ENCODE measurements at places on chromosomes 5 and 9. TPM values are rescaled to one million over a fixed set of nuclear protein-coding genes. Genes with fewer than 3 reads are reported as not detected.

DNA sequence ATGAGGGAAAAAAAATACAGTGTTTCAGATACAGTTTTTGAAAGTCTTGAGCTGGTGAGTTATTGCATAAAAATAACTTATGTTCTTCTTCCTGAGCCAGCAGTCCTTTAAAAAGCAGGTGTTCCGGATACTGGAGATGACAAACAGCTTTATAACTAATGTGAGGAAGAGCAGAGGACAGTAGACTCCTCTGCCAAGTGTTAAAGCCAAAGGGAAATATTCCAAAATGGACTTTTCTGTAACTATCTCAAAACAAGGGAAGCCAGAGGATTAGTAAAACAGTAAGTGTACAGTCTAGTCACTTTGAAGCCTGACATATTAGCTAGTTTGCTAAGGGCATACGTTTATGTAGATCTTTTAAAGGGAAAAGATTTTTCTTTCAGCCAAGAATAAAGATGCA, 11.0 kb upstream of the SNCAIP start:
- DNase-seq, result no peak

DNA sequence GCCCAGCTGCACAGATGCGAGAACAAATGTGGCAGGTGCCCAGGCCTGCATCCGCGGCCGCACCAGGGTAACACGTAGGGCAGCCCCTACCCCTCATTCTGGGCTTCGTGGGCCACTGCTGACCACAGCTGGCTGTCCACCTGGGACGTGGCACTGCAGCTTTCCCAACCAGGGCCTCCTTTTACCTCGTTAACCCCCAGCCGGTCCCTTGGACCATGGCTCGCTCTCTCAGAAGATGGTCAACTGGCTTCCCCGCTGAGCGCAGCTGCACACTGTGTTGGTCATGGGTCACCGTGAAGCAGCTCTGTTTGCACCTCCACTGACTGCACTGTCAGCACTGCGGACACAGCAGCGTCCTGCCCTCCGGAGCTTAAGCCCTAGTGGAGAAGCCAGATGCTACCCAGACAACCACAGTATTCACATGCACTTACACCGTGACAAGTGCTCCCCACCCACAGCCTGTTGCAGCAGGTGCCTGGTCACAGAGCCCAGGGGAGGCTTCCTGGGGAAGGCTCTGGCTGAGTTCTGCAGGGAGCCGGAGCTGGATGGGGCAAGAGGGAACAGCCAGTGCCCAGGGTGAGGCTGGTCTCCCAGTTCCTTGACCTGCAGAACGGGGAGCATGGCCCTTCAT, 10.5 kb upstream of the PLEKHG4B start:
- no peak for DNase-seq

DNA sequence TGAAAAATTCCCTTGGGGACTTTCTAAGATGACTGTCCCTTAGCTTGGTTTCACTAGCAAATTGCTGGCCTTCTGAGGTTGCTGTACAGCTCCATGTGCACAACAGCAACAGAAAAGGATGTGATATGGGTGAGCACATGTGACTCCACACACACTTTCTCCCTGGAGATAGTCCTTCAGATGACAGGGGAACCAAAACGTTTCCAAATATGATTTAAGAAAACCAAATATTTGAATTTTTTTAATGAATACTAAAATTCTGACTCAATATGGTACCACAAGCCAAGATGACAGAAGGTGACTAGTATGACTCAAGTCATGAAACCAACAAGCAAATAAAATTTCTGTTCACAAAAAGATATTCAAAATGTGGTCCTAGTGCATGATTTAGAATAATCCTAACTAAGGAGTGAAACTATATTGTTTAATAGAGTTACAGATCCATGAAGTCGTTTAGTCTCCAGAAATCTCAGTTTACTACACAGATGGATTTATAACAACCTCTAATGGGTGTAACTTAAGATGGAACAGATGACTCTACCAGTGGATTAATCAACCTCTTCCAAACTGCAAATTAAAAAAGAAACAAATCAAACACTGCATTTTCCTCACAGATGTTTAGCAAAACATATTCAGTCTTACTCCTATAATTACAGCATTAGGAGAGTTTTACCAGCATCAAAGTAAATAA, 144.8 kb upstream of the PIK3R1 start:
- DNase-seq, result no peak

GRCh38 chr9:25677301-25678146, 720 bp downstream of the TUSC1 start:
- peak; percentile 97 for DNase-seq

GRCh38 chr5:60945813-60946187, 795 bp downstream of the NDUFAF2 start:
- no peak for DNase-seq

DNA sequence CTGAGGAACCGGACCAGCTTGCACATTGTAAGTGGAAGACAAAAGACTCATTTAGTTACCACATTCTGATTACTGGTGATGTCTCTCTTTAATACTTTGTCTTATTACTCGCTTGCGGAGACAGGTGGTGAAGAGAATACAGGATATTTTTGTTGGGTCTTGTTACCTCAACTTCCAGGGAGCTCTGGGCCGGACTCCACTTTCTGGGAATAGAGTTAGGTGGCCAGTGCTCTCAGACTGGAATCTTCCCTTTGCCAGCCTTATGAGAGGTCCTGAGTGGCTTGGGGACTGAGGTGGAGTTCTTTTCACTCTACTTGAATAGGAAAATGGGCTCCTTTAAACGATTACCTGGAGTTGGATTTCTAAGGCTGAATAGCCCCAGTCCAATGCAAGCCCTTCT, 33.3 kb upstream of the SPRY4 start:
- DNase-seq, result no peak

GRCh38 chr5:119389288-119390030, 33.6 kb downstream of the TNFAIP8 start:
- no peak for DNase-seq

DNA sequence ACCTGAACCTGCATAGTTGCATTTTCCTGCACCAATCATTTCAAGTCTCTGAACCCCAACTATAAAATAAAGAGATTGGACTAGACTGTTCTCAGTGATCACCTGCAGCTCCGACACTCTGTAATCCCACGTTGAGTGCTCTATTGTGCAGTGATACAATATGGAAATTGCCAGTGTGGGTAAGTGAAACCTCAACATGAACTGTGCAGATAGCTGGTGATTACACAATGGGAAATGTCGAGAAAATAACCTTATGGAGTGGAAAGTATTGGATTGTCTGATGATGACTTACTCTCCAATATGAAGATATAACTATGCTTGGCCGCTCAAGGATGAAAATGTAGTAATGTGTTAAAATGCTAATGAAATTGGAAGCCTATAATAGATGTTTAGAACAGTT, 293.1 kb upstream of the BRINP1 start:
- no peak for DNase-seq

Gene CER1
- not detected for total RNA-seq

Gene LSM11
- 2.1 TPM for total RNA-seq

Gene FOXD4
- total RNA-seq, result 0.32 TPM

Data from mesenteric fat pad (tissue), 1 donor.